ENCODE measurements at places on chromosomes 16 and 17. TPM values are rescaled to one million over a fixed set of nuclear protein-coding genes. Genes with fewer than 3 reads are reported as not detected.

- no peak for DNase-seq
Measured at GRCh38 chr16:35170610-35171009, 1711.2 kb downstream of the TP53TG3F start.

DNA sequence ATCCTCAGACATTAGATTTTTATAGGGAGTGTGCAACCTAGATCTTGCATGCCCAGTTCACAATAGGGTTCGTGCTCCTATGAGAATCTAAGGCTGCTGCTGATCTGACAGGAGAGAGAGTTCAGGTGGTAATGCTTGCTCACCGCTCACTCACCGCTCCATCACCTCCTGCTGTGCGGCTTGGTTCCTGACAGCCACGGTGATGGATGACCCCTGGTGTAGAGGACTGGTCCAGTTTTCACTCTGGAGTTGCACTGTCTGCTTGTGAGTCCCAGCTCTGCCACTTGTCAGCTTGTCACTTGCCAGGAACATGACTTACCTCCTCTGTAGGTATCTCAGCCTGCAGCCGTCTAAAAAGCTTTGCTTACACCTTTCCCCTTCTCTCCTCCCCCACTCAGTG is 214.6 kb downstream of the SNX29 start:
- DNase-seq = no peak

- no peak for DNase-seq
Measured at GRCh38 chr17:1834380-1835149, 4.8 kb downstream of the RPA1 start.

GRCh38 chr17:39071573-39071972 is 79.9 kb downstream of the PLXDC1 start:
- no peak for DNase-seq

- DNase-seq = no peak
Measured at GRCh38 chr16:72921620-72922019, 126.3 kb downstream of the ZFHX3 start.

GRCh38 chr17:16282522-16282921 is 65.5 kb downstream of the PIGL start:
- no peak for DNase-seq

DNA sequence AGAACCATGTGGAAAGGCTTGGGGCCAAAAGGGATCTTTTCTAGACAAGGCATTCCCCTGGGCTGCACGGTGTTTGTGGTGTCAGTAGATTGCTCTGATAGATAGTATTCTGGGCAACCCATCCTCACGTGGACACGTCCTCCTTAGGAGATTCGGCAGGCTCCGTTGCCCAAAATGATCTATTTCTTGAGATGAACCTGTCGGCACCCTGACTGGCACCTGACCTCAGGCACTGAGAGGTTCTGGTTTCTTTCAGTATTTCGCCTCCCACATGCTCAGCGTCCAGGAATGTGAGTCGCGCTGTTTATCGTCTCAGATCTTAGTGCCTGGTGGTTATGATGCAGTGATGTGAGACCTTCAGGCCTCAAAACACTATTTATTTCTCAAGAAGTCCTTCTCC is 89.7 kb downstream of the MARCHF10 start:
- DNase-seq = peak; percentile 21

- no peak for DNase-seq
Measured at GRCh38 chr16:27149986-27150385, 53.3 kb upstream of the KDM8 start.

GRCh38 chr16:19853742-19854542 is 30.7 kb downstream of the GPRC5B start:
- peak; percentile 55 for DNase-seq

DNA sequence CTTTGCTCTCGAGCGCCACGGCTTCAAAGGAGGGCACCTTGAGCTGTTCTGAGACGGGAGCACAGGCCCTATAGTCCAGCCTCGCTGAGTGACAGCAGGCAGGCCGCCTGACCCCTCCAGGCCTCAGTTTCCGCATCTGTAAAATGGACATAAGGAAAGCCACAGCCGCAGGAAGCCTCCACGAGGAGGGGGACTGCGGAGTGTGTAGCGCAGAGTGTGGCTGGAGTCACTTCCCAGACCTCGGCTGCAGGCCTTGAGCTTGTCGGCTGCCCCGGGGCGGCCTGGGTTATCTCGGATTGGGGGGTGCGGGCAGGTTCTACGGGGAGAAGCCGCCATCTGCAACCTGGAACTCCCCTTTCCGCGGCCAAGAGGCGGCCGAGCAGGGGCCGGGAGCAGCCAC is 40.8 kb downstream of the ZFPM1 start:
- DNase-seq = no peak

The QPRT gene
- total RNA-seq = 107 TPM

The C1QL1 gene
- total RNA-seq = 6.4 TPM

The RNF112 gene
- total RNA-seq = 0.81 TPM
